ENCODE measurements at places on chromosomes 16 and 17.

- DNase-seq = no peak
Measured at GRCh38 chr16:51404386-51404785, 253.3 kb upstream of the SALL1 start.

- no peak for DNase-seq
Measured at GRCh38 chr17:67335245-67335835, 31.0 kb downstream of the PSMD12 start.

GRCh38 chr17:79295307-79295706 is 220.7 kb downstream of the ENGASE start:
- no peak for DNase-seq

GRCh38 chr16:81711657-81712319 is 67.3 kb upstream of the PLCG2 start:
- peak; percentile 27 for DNase-seq

DNA sequence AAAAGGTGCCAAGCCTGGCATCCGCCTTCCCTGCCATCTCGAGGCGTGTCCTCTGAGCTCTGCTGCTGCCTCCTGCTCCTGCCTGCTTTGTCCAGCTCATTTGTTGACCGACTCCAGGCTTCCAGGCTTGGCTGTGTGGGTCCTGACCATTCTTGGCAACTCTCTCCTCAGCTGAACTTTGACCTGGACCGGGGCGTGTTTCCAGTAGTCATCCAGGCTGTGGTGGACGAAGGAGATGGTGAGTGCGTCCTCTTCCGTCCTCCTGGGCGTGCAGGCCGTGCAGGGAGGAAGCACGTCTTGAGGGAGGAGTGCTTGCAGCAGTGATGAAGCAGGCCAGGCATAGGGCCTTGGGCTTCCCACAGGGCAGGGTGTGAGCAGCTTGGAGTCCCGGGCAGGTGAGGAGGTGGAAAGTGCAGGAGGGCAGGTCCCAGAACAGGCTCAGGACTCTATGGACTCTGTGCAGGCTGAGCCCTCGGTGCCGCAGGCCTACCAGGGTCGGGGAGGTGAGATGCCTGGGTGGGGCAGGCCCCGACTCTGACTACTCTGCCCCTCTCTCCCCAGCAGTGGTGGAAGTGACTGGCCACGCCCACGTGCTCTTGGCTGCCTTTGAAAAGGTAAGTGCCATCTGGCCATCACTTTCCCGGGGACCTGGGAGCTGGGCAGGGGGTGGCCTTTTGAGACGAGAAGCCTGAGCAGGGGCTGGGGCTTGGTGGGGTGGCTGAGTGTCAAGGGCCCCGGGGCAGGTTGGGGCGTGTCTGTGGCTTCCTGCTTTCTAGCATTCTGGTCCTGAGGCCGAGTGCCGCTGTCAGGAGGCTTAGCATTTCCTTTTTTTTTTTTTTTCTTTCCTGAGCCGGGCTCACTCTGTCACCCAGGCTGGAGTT is 28.6 kb upstream of the NUDT16L1 start:
- no peak for DNase-seq

DNA sequence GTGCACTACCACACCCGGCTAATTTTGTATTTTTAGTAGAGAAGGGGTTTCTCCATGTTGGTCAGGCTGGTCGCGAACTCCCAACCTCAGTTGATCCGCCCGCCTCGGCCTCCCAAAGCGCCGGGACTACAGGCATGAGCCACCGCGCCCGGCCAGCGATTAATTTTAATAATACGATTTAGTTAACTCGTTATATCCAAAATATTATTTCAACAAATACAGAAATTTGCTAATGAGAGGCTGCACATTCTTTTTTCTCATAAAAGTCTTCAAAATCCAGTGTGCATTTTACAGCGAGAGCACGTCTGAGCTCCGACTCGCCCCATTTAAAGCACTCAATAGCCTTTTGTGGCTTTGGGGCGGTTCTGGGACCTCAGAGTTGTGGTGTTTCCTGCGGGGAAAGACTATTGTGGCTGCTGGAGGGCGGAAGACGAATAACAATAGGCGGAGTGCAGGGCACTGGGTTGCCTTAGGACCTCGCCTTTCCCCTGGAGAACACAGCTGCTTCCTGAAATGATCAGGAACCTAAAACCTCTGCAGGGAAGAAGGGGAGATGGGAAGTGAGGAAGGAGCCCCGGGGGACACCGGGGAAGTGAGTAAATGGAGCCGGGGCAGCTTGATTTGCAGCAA is 2.9 kb upstream of the ZSCAN10 start:
- DNase-seq = no peak

- no peak for DNase-seq
Measured at GRCh38 chr16:15647294-15648014, 2.6 kb upstream of the NDE1 start.

DNA sequence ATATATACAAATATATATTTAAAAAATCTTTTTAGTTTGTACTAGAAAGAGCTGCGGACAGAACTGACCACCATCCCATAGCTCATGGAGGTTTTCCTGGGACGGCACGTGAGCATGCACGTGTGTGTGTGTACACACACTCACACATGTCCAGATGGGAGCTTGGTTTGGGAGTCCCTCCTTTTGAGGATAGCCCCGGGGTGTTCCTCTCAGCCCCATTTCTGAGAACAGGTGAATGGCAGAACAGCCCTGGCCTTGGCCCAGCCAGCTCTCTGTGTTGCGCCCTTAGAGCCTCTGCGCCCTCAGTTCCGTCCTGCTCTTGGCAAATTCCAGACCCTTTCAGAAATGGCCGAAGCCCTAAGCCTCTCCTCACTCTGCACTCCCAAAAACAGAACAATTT is 70.1 kb downstream of the AMFR start:
- no peak for DNase-seq

- no peak for DNase-seq
Measured at GRCh38 chr17:8481089-8481488, 45.4 kb downstream of the NDEL1 start.

DNA sequence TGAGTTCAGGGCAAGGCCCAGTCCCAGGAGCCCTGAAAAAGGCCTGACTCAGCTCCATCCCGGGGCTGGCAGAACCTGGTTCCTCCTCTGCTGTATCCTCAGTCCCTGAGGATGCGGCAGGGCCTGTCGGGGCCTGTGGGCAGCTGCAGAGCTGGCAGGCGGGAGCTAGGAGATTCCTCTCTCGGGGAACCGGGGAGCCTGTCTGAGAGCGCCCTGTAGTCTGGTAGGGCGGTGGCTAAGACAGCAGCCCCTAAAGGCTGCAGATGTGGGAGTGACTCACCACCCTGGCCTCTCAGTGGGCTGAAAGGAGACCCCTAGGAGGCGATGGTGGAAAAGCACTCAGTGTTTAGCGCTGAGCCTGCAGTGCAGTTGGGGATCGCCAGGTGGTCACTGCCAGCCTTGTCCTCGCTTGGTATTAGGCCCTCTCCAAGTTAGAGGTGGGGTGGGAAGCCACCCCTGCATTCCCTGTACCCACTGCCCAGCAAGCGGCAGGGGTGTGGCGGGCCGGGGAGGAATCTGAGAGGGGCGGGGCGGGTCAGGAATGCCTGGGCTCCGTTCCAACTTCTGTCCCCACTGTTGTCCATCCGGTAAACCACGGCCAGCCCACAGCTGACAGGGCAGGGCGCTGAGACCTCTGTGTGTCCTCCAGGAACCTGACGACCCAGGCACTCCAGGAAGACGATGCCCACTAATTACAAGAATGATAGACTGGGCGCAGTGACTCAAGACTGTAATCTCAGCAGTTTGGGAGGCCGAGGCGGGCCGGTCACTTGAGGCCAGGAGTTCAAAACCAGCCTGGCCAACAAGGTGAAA is 29.5 kb upstream of the CDH1 start:
- DNase-seq = no peak

GRCh38 chr17:44314524-44314868 is 6.1 kb downstream of the RUNDC3A start:
- no peak for DNase-seq

DNA sequence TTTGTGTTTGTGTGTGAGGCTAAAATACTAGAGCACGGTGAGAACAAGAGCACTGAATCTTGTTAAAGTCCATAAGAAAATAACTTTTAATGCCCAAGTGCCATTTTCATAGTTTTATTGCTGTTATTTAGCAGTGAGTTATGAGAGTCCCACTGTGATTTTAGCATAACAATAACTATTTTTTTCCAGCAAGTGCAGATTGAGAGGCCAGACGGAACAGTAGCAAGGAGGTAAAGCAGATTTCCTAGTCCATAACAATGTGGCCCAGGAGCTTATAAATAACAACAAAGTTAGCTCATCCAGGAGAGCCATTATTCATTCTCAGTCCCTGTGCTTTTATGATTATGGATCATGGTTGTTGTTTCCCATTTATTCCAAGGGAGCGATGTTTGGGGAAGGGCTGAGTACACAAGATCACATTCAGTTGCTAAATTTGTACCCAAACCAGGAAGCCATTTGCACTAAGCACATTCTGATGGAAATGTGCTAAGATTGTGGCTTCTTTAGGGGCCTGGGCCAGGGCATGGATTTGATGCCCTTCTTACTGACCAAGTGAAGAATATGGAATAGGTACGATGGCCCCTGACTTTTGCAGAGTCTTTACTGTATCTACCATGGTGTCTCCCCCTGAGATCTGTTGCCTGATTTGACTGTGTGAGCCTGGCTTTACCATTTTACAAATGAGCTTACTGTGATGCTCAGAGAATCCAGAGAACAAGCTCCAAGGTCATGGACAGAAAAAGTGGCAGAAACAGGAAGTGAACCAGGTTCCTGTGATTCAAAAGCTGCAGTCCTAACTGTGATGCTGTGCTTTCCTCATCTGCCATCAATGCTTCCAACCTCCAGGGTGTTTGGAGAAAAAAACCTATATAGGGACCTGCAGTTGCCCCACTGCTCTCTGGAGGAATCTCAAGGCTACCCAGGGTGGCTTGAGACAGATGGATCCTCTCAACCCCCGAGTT is 204.7 kb upstream of the HSBP1 start:
- DNase-seq = no peak

GRCh38 chr17:48351911-48352332 is 78.1 kb downstream of the SKAP1 start:
- peak; percentile 2 for DNase-seq

DNA sequence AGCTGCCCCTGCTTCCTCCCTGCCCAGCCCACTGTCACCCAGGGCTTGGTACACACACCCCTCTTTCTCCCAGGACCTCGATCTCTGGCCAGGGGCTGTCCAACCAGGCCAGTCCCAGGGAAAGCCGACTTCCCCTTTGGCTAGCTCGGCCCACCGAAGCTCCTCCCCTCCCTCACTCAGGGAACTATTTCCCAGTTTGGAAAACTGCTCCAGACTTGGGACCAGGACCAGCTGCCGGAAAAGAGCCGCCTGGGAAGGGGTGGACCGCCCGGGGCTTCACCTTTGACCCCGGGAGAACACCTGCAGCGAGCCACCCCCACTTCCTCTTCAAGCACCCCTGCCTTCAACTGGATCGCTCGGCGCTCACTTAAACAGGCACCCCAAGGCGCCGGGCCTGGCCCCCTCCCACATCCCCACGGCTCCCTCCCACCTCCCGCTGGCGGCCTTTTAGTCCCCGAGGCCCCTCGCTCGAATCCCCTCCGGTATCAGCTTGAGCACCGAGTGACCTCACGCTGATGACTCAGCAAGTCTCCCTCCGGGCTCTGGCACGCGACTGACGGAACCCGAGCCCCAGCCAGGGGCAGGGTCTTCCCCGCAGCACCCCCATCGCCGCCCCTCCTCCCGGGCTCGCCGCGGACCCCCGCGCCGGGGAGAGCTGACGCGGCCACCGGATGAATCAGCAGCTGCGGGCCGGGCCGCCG is 934 bp downstream of the MAFG start:
- DNase-seq = peak; percentile 69
